ENCODE measurements at places on chromosomes 4 and X. TPM values are rescaled to one million over a fixed set of nuclear protein-coding genes. Genes with fewer than 3 reads are reported as not detected.

The POU4F2 gene
- not detected for total RNA-seq

The EXOC1L gene
- not detected for total RNA-seq

The MAGEB17 gene
- total RNA-seq, result not detected

The GLRA2 gene
- not detected for total RNA-seq

All from dermis lymphatic vessel endothelial cell (primary cell).